Head of caudate nucleus (tissue), 42 donors: ENCODE measurements at places on chromosomes 6 and 20.
A peak's percentile ranks its signal among the peaks of the same experiment; 100 is the strongest.

GRCh38 chr6:138161338-138162110 lies at the start of gene ARFGEF3:
ARFGEF3 (plus strand) TSS chr6:138161939; CDS start chr6:138162087, 148 bp downstream.
- DNase-seq = no peak

- no peak for DNase-seq
Measured at GRCh38 chr20:2694008-2694471, 1.5 kb downstream of the EBF4 start.

GRCh38 chr20:45515147-45515913 lies at the start of gene SPINT3:
SPINT3 (minus strand) TSS chr20:45515622; CDS start chr20:45515608, 14 bp downstream.
- DNase-seq = no peak

- DNase-seq = no peak
Measured at GRCh38 chr6:110188791-110189190, 8.6 kb downstream of the CDC40 start.

DNA sequence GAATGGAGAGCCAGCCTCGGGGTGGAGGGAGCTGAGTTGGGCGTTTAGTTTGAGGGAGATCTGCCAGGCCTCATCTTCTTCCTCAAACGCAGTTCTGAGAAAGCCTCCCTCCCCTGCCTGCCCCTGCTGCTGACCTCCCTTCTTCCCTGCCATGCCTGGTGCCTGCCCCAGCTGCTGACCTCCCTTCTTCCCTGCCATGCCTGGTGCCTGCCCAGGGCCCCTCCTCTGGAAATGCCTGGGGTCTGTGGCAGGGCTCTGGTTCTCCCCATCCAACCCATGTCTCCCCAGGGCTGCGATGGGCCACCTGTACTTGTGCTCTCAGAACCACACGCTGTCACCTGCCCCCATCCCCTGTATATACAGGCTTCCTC lies 114.6 kb downstream of the VEGFA start:
- no peak for DNase-seq

- no peak for DNase-seq
Measured at GRCh38 chr6:154933181-154933827, 61.8 kb upstream of the TIAM2 start.

DNA sequence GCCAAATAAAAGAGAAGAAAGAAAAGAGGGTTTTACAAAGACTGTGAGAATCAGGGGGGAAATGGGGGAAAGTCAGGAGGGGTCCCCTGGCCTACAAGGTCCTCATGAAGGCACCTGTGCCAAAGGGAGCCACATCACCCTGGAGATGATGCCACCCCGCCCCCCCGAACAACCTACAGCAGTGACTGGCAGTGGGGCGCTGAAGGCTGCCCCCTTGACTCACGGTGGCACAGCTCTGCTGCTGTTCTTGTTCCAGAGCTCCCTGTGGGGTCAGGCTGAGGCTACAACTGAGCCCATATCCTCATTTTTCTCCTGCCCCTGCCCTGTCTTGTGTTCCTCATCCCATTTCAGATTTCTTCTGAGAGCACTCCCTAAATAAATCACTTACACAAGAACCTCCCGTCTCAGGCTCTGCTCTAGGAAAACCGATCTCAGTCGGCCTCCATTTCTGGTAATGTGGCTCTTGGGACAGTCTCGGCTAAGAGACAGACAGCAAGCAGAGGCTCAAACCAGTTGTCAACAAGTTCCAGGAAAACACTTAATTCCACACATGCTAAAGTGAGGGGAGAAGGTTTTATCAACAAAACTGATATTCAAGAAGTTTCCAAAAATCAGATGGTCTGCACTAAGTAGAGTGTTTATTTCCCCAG lies 105.7 kb downstream of the SNAP25 start:
- DNase-seq = no peak

DNA sequence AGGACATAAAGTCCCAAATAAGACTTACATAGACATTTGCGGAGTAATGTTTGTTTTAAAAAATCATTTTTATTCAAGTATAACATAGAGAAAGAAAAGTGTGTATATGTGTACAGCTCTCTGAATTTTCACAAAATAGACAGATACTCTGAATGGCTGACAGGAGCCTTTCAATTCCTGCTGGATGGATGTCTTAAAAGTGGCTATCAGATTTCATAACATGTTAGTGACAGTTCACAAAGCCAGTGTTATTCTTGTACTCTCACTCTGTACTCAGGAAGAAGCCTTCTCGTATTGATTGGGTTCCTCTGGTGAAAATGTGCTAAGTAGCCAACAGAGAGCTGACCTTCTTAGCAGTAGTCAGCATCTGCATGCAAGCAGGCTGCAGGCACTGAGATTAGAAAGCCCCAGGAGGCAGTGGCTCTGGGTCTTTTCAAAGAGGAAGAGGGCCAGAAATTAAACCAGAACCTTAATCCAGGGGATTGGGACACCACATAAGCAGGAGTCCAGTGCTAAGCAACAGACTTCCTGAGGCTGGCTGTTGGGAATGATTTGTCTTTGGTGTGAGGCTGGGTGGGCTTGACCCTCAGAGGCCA lies 19.7 kb downstream of the SLC17A4 start:
- DNase-seq = no peak

DNA sequence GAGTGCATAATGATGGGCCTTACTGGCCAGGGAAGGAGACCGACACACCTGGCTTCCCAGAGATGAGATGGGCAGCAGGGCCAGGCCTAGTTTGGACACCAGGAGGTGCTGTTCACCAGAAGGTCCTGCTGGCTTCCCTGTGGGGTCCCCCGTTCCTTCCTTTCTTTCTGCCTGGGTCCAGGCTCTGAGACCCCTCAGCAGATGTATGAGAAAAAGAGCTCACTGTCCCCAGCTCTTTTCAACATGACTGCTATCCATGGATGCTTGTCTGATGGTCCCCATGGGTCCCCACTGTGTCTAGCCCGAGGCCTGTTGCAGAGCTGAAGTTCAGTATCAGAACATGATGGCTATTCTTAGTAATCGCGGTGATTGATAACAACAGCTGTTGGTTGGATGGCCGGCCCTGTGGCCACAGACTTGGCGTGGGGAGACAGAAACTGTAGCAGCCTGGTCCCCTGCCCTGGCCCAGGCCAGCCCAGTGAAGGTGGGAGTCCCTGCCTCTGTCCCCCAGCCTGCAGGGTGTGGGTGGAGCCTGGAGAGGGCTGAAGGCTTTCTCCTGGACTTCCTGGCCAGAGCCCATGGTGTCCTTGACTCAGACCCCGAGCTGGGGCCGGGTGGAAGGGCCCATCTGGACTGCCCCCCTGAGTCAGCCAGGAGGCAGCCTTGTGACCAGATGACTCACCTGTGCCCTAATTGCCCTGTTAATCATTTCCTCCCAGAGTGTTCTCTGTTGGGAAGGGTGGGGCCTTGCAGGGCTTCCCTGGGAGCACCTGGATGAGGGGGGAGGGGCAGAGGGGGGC lies 9.9 kb upstream of the BAK1 start:
- DNase-seq = peak; percentile 50

- no peak for DNase-seq
Measured at GRCh38 chr6:148317739-148318138, 24.9 kb upstream of the SASH1 start.

- no peak for DNase-seq
Measured at GRCh38 chr6:114446342-114446741, 103.5 kb upstream of the HS3ST5 start.

DNA sequence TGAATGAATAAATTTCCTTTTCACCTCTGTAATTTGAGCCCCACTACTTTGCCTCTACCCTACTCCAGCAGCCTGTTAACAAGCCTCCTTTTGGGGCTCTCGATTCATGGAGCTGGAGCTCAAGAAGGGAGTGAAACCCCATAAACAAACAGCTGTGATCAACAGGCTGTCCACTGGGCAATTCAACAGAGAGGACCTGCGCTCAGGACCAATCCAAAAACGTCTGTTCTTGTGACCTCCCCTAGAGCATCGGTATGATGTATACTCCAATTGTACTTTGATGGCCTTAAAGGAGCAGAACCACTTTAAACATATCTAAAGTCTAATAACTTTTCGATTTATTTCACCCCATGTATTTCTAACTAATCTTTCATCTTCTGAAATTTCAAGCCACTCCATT lies 37.4 kb downstream of the HIVEP2 start:
- no peak for DNase-seq

DNA sequence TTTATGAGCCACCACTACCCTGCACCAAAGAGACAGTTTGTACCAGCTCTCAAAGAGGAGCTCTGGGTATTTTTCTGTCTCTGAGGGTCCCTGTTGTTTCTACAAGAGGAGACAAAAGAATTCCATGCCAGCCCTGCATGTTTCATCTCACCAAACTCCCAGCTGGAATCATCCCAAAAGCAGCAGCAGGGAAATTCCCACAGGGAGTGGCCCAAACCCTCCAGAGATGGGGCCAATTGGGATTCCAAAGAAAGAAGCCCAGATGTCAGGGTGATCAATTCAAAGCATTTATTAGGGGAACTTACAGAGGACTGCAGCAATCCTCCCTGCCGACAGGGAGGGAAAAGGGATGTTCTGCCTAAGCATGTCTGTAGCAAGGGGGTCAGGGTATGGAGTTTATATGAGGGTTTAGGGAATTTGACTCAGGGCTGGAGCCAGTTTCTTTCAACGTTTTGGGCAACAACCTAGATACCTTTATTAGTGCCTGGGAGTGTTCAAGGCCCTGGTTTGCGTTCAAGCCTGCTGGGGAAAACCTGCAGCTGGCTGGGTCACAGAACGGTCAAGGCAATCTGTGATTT lies 47.2 kb downstream of the MUC22 start:
- no peak for DNase-seq

GRCh38 chr6:81166770-81167169 lies 585.7 kb downstream of the TENT5A start:
- no peak for DNase-seq

- peak; percentile 82 for DNase-seq
Measured at GRCh38 chr6:148455674-148456558, 113.3 kb downstream of the SASH1 start.
